ENCODE measurements at places on chromosomes 6 and 20.

DNA sequence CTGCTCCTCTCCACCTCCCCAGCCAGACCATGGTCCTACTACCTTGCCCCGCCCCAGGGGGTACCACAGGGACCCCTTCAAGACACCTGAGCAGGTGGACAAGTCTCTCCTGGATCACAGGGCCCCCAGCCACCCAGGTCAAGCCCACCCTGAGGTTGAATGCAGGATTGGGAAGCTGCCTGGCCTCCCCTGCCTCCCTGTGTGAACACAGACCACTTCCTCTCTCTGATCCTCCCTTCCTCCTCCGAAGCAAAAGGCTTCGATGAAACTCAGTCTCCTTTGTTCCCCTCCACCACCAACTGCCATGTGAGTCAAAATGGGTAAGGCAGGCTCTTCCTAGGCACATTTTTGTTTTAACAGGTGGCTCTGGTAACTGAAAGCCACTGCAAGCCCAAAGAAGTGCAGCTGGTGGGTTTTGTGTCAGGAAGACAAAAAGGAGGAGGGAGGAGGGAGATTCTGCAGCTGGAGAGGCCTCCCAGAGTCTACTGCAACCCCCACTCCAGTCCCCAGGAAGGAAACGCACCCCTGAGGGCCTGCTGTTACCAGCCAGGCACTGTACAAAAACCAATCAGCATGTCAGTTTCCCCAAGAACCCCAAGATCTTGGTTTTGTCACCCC lies 5.4 kb downstream of the ADA start:
- DNase-seq: peak; percentile 35

DNA sequence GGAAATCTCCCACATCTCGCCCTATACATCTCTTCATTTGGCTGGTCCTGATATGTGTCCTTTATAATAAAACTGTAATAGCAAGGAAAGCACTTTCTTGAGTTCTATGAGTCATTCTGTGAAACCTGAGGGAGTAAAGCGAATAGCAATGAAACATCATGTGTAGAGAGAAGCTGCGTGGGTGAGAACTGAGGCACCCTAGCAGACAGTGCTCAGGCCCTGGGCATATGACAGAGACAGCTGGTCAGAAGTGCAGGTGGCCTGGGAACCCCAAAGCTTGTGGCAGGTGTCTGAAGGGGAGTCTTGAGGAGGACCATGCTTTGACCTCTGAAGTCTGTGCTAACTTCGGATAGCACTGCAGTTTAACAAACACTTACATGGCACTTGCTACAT lies 1.3 kb upstream of the BLOC1S5 start:
- no peak for DNase-seq

DNA sequence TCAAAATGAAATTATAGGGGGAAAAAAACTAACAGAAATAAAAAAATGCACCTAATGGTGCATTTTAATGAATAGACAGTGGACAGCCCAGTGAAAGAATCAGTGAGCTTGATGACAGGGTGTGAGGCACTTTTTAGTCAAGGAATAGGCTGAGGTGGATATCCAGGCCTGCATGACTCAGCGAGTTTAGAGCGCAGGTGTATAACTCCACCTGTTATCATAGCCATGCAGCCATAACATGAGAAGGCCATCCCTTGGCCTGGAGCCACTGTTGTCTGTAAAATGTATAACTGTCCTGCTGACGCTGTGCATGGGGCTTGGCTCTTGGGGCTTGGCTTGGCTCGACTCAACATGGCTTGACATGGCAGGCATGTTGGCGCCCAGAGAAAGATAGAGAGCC lies 331.5 kb upstream of the NOX3 start:
- DNase-seq: no peak

DNA sequence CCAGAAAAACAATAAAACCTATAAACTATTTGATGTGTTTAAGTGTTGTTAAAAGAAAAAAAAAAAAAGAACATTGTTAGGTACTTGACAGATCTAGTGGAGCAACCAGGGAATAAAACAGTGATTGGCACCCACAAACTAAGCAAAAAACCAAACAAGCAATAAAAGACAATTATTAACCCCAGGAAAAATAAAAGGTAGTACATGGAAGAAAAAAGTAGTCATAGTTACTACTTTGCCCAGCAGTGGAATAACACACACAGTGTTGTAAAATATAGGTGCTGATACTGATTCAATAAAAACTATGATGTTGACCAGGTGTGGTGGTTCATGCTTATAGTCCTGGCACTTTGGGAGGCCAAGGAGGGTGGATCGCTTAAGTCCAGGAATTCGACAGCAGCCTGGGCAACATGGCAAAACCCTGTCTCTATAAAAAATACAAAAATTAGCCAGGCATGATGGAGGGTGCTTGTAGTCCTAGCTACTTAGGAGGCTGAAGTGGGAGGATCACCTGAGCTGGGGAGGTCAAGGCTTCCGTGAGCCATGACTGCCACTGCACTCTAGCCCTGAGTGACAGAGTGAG lies 43.9 kb downstream of the PIGU start:
- no peak for DNase-seq

DNA sequence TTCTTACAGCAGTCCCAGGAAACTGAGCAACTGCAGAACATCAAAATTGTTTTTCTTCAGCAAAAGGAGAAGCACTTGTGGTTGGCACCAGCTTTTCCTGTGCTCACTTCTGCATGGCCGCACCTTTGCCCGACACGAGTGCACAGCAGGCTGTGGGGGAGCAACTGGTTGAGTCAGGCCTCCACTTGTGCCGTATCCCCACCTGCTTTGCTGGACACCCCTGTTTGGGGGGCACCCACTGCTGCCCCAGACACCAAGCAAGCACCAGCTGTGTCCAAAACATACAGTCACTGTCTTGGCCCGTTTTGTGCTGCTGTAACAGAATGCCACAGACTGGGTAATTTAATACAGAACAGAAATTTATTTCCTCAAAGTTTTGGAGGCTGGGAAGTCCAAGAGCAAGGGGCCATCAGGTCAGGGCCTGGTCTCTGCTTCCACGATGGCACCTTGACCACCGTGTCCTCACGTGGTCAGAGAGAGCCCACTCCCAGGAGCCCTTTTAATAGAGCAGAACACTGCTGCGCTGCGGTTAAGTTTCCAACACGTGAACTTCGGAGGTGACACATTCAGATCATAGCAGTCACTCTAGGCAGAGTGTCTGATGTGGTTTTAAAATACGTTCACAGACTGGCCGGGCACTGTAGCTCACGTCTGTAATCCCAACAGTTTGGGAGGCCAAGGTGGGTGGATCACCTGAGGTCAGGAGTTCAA lies 8.7 kb upstream of the GMEB2 start:
- no peak for DNase-seq

DNA sequence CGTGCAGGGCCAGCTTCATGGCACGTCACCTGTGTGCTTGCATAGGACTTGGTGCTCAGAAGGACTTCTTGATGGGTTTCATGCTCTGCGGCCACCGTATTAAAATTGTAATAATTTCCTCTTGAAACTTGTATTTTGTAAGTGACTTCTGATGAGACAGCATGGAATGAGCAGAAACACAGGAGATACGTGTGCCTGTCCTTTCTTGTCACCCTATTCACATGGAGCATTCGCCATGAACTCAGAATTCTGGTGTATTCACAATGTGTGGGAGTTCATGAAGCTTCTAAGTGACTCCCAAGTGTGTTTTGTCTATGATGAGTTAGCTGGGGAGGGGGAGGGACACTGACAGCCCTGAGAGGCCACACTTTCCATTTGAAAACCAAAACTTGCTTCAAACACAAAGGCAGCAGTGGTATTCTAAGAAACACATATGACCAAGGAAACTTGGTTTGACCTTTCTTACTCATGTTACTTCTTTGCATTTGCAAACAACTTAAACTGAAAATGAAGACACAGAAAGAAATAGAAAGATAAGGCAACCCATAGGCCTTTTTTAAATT lies 92.1 kb upstream of the NEDD9 start:
- peak; percentile 64 for DNase-seq

DNA sequence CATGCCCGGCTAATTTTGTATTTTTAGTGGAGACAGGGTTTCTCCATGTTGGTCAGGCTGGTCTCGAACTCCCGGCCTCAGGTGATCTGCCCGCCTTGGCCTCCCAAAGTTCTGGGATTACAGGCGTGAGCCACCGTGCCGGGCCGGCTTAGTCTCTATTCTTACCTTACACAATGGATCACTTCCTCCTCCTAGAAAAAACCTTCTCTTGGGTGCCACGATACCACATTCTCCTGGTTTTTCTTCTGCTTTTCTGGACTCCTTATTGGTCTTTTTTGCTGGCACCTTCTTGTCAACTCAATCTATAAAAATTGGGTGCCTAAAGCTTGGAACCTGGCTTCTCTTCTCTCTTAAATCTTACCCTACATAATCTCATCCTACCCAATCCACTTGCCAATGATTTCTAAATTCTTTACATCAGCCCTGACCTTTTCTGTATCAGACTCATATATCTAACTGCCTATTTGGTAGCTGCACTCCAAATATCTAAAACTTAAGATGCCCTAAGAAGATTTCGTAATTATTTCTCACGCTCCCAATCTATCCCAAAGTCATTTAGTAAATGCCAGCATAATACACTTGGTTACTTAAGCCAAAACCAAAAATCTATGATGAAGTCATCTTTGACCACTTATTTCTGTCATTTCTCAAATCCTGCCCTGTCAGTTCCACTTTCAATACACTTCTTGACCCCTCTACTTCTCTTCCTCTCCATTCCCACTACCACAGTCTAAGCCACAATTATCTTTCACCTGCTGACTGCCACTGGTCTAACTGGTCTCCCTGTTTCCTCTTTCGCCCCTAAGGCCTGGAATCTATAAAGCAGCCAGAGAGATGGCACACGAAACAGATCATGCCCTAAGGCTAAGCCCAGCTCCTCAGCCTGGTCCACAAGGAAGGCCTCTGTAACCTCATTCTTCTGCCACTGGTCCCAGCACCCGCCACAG lies 43.2 kb downstream of the ELMO2 start:
- no peak for DNase-seq

DNA sequence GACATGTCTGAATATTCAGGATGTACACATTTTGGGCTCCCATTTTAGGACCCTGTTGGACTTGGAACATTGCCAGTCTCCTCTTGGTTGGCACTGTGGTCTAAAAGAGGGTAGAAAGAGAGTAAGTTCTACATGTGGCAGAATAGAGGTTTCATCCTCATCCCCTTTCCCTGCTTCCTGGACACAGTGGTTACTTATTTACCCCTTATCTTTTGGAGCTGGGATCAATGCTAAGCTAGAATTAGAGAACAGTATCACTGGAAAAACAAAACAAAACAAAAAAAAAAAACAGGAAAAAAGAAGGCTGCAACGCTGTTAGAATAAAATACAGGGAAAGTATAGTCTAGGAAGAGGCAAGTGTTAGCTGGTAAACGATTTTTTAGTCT lies 790.6 kb downstream of the MAFB start:
- DNase-seq: no peak

- no peak for DNase-seq
Observed at GRCh38 chr6:13259393-13259792, 68.9 kb downstream of the TBC1D7 start.

DNA sequence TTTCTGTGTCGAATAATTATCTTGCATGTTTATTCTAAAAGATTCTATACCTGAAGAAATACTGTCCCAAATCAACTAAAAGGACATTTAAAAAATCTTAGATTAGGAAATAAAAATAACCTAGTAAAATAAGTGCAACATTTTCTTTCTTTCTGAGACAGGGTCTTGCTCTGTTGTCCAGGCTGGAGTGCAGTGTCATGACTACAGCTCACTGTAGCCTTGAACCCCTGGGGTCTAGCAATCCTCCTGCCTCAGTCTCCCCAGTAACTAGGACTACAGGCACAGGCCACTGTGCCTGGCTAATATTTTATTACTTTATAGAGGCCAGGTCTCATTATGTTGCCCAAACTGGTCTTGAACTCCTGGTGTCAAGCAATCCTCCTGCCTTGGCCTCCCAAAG lies 48.7 kb downstream of the RARS2 start:
- no peak for DNase-seq

- peak; percentile 50 for DNase-seq
Observed at GRCh38 chr20:8855315-8855714, 213.6 kb upstream of the PLCB4 start.

GRCh38 chr20:11919581-11919980 lies 1.9 kb downstream of the BTBD3 start:
- DNase-seq: no peak

GRCh38 chr6:152246554-152247337 lies 390.4 kb downstream of the SYNE1 start:
- DNase-seq: peak; percentile 43

- DNase-seq: peak; percentile 75
Observed at GRCh38 chr6:80163754-80164187, 57.3 kb downstream of the BCKDHB start.

DNA sequence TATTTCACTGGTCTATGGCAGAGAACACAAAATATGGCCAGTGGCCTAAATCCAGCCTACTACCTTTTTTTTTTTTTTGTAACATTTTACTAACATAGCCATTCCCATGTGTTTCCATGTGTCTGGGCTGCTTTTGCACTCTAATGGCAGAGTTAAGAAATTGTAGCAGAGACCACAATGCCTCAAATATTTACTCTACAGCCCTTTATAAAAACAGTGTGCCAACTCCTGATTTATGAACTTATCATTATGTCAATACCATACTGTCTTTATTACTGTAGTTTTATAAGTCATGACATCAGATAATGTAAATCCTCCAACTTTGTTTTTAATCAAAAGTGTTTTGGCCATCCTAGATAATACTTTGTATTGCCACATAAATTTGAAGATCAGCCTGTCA lies 27.4 kb upstream of the CAP2 start:
- DNase-seq: no peak

DNA sequence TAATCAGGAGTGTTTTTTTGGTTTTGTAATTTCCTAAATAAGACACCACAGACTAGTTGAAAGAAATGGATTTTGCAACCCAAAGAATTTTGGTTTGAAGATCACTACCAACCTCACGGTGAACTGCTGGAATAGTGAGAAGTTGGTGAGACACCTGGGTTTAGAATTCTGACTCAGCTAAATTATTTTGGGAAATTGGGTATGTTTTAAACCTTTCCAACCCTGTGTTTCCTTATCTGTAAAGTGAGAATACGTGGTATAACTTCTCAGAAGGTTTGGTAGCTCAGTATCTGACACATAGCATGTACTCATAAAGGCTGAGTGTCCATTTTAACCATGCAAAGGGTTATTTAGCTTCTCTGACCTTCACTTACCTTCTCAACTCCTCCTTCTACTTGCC lies 261.9 kb downstream of the FOXA2 start:
- DNase-seq: no peak

DNA sequence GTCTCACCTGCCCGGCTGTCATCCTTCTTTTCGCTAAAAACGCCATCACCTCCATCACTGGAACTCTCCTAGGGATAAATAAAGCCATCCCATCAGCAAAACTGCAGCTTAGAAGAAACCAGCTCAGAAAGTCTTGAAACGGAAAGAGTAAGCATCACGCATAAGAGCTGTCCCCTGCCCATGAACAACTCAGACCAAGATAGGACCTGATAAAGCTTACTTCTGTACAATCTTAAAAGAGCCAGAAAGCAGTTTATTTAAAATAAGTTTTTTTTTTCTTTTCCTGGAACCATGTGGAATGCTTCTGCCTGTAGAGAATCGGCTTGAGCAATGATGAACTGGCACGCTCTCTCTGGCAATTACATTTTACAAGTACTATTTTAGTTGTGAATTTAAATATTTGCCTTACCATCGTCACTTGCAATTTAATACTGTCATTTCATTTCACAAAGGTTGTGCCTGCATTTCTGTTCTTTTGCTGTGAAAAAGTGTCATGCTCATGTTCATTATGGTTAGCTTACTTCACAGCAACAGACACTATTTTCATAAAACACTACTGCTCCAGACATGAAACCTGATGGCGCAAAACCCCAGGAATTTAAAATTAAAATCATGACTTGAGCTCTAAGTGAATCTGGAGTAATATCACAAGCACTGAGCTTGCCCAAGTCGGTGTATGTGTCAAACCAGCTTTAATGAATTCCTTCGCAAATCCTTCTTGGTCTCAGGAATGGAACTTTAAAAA lies 59.6 kb upstream of the EMILIN3 start:
- DNase-seq: no peak

Measured in choroid plexus epithelial cell (primary cell).